Natural killer cell treated with Interleukin-12 subunit alpha and Interleukin-12 subunit beta and Interleukin-15 and Interleukin-18, amount 100 ng/mL, for 72 hours (primary cell): ENCODE measurements at places on chromosomes 16 and 17. TPM values are rescaled to one million over a fixed set of nuclear protein-coding genes. Genes with fewer than 3 reads are reported as not detected.

DNA sequence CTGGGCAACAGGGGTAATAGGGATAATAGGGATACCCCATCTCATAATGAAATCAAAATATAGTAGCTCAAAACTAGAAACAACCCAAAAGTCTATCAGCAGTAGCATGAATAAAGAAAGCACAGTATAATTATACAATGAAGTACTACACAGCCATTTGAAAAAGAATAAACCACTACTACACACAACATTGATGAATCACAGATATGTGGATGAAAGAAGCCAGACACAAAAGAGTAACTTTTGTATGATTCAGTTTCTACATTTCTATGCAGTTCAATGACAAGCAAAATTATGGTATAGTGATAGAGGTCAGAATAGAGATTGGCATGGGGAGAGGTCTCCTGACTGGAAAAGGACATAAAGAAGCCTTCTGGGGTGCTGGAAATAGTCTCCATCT is 2.8 kb upstream of the HOXB13 start:
- DNase-seq: no peak

DNA sequence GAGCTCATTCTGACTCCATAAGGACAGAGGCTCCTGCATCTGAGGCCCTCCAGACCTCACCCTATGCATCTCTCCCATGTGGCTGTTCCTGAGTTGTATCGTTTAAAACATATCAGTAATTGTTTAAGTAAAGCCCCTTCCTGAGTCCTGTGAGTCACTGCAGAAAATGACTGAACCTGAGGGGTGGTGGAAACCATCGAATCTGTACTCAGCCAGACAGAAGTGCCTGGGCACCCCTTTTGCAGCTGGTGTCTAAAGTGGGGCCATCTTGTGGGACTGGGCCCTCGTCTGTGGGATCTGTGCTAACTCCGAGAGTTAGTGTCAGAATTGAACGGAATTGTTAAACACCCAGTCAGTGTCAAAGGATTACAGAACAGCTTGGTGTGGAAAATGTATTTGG is 25.4 kb downstream of the CMTM3 start:
- DNase-seq: no peak

The FSCN2 gene
- 0.21 TPM for total RNA-seq

GRCh38 chr17:82823004-82823403 is 16.8 kb downstream of the ZNF750 start:
- DNase-seq: peak; percentile 56

- DNase-seq: no peak
Observed at GRCh38 chr17:79388556-79389295, 222.1 kb downstream of the RBFOX3 start.

DNA sequence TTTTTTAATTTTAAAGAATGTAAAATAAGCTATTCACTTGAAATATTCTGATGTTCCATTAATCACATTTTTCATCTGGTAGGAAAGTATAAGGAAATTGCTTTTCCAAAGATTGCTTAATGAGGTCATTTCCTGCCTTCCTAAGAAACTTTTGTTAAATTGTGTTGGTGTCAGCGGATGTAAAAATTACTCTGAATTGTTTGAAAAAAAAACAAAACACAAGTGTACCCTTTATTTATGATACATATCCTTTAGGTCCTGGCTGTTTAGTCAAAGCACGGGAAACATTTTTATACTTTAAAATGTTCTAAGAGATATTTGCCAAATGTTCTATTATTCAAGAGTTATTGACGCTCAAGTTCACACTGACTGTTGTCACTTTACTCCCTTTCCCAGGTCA is 1357.4 kb upstream of the GOT2 start:
- no peak for DNase-seq

The CSH1 gene
- total RNA-seq: not detected

The CLEC3A gene
- total RNA-seq: not detected

DNA sequence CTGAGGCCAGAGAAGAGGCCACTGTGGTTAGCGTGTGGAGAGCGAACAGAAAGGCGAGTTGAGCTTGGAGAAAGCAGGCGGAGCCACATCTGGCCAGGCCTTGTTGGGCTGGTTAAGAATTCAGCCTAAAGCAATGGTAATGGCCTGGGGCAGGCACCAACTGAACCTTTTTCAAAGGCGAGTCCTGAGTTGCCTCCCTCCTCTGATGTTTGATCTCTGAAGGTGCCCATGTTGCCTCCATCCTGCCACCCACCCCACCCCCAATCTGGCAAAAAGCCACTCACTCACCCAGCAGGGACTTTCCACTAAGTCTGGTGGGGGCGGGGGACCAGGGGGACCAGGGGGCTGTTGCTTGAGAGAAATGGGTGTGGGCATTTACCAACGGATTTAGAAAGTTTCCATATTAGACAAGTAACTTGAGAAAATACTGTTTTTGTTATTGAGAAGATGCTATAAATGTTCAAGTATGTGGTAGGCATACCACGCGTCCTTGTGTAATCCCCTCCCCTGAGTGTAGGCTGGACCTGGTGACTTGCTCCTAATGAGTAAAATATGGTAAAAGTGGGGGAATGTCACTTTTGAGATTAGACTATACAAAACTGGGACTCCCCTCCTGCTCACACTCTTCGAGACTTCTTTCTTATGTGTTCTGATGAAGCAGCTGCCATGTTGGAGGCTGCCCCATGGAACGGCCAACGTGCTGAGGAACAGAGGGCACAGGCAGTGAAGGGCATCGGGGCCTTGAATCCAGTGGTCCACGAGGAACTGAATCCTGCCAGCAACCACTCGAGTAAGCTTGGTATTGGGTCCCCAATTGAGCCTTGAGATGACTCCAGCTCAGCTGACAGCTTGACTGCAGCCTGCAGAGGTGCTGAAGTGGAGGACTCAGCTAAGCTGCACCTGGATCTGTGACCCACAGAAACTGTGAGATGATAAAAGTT is 29.9 kb upstream of the TNS4 start:
- no peak for DNase-seq

DNA sequence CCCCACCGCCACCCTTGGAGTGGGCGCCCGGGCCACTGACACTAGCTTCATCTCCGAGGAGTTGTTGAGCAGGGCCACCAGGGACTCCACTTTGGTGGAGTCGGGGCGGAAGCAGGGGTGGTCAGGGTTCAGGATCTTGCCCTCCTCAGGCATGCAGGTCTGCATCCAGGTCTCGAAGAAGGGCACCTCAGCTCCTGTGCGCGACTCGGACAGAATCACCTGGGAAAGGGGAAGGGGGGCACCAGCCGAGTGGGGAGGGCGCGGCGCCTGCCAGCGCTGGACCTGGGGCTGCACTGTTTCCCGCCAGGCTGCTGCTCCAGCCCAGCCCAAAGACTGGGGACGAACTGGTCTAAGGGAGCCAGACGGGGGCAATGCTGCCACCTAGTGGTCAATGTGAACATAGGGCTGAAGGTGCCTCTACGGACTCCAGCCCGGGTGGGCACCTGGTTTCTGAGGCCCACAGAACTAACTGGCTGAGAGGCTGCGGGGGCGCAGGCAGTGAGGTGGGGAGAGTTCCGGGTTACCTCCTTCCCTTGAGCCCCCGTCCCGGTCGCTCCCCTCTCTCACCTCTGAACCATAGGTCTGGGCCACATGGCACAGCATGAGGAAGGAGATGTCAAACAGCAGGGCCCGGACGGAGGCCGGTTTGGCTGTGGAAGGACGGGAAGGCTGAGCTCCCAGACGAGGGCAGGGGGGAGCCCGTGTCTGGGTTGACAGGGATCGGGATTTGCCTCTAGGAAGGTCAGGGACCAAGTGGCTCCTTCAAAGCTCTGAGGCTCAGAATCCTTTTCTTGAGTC is 11.8 kb downstream of the CSF3 start:
- peak; percentile 86 for DNase-seq

The CA7 gene
- not detected for total RNA-seq

The KRTAP4-3 gene
- total RNA-seq: not detected

The ZPBP2 gene
- not detected for total RNA-seq

GRCh38 chr16:68284847-68285246 is 20.5 kb downstream of the SLC7A6 start:
- DNase-seq: no peak

DNA sequence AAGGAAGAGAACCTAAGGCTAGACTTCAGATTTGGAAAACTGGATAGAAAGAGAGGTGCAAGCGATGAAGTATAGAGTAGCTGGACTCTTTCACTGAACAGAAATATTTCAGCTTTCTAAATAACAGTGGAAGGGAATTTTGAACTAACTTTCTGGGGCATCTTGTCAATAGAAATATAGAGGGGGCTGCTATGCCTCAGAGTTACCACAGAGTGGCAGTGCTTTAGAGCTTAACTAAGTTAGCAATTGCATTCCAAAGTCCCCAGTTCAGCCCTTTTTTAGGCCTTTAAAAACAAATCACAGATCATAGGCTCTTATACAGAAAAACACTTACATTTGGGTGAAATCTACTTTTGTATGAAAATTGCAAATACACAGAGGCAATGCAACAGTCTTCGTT is 154.2 kb upstream of the CDH8 start:
- no peak for DNase-seq

DNA sequence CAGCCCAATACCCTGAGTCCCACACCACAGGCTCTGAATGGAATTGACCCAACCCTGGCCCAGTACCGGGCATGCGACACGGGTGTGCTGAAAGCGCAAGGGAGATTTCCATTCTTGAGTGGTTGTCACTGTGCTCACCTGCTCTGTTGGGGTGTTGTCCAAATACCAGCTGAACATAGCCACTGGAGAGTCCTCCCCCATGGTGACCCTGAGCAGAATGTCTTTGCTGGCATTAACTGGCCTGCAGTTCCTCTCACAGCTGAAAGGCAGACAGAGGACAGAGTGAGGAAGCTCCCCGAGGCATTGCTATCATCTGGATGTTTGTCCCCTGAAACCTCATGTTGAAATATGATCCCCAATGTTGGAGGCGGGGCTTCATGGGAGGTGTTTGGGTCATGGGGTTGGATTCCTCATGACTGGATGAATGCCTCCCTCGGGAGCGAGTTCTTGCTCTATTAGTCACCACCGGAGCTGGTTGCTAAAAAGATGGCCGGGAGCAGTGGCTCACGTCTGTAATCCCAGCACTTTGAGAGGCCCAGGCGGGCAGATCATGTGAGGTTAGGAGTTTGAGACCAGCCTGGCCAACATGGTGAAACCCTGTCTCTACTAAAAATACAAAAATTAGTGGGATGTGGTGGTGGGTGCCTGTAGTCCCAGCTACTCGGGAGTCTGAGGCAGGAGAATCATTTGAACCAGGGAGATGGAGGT is 57.3 kb upstream of the BCO1 start:
- DNase-seq: no peak

GRCh38 chr16:82016263-82016662 is 5.0 kb upstream of the SDR42E1 start:
- no peak for DNase-seq

The MARVELD3 gene
- total RNA-seq: not detected

The RPL23 gene
- 1,120 TPM for total RNA-seq

The PCGF2 gene
- total RNA-seq: not detected

DNA sequence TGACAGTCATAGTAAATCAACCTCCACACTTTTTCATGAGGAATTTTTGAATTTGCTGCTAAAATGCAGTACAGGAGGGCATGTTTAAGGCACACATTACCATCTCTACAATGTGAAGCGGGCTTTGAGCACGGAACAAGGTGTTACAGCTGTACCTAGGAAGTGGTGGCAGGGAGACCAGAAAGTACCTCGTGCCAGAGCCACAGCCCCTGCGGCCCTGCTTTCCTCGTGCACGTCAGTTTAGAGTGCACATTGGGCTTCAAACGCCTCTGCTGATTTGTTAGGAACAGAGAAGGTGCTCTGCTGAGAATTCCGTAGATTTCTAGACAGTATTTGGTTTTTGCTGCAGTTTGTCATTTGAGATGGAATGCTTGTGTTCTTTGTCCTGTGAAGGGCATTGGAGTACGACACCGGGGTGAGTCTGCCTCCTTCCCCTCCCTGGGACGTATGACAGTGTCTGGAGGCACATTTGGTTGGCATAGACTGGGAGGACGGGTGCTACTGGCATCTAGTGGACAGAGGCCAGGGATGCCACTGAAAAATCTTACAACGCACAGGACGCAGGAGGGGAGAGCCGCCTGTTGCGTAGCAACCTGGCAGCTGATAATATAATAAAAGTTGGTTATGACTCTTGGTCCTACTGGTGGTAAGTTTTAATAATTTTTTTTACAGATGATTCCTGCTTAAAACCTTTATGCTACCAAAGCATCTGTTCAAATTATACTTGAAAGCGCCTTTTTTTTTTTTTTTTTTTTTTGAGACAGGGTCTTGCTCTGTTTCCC is 9.1 kb downstream of the FOXK2 start:
- no peak for DNase-seq

DNA sequence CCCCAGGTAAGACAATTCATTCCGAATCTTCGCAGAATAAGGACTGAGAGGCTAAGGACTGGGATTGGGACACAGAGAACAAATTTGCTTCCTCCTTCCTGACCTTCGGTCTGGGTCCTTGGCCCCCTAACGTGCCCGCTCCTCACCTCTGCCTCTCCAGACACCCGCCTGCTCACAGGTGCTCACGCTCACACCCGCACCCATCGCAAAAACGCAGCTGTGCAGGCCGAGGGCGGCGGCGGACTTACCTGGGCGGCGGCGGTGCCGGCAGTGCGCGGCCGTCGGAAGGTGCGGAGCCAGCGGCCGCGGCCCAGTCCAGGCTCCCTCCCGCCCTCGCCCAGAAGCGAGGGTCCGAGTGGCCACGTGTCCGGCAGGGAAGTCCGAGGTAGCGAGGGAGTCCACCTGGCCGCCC is 7.1 kb upstream of the HOXB9 start:
- DNase-seq: peak; percentile 54

The JPH3 gene
- total RNA-seq: not detected

The TOP2A gene
- 96.7 TPM for total RNA-seq

GRCh38 chr17:15171167-15172047 is 93.7 kb downstream of the PMP22 start:
- peak; percentile 62 for DNase-seq

DNA sequence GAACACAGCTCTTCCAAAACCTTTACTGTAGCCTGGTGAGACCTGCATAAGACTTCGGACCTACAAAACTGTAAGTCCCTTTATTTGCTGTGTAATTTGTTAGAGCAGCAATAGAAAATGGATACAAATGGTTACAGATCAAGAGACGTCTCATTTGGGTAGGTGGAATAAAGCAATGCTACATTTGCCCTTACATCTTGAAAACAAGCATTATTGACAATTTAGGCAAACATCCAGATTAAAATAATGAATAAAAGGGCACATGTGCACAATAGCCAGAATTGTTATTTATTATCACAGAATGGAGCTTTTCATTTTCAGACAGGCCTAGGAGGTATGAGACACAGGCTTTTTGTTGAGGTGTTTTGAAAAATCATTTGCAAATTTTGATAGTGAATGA is 222.2 kb upstream of the CPHXL start:
- DNase-seq: no peak

The CIBAR2 gene
- not detected for total RNA-seq

GRCh38 chr17:8126491-8127066 is 2.7 kb upstream of the HES7 start:
- DNase-seq: no peak
